Prostate gland (tissue), 2 donors: ENCODE measurements at places on chromosomes 5 and 9.
A peak's percentile ranks its signal among the peaks of the same experiment; 100 is the strongest.

GRCh38 chr5:133130387-133131118 is 78.7 kb downstream of the HSPA4 start:
- no peak for DNase-seq

DNA sequence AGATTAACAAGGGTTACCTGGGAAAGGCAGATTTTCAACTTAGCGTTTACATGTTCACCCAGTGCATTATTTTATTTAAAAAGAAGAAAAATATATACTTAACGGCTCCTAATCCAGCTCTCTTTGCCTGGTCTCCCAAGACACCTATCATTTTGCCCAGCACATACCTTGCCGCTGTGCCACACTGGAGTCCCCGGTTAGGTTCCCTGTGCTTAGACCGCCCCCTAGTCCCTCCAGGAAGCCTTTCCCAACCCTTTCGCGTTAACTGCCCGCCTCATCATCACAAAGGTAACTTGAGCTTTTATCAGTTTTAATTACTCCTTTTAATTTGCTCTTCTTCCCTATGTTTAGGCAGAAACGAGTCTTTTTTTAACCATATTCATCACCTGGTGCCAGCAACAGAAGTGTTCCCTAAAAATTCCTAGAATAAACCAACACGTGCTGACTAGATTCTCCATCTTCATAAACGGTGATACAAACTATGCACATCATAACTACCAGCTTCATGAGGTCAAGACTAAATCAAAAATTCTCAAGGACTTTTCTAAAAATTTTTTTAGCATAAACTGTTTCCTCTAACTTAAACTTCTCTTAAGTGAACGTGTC is 19.7 kb downstream of the DNAJA1 start:
- DNase-seq: peak; percentile 34

GRCh38 chr5:78930721-78931120 is 54.4 kb downstream of the ARSB start:
- no peak for DNase-seq

DNA sequence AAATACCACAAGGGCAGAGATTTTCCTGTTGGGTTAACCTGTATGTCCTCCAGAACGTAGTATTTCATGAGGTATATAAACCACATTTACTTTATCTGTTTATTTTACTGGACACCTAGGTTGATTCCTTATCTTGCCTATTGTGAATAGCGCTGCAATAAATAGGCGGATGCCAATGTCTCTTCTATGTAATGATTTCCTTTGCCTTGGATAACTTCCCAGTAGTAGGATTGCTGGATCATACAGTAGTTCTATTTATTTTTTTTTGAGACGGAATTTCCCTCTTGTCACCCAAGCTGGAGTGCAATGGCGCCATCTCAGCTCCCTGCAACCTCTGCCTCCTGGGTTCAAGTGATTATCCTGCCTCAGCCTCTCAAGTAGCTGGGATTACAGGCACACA is 15.6 kb upstream of the TUT7 start:
- DNase-seq: no peak

DNA sequence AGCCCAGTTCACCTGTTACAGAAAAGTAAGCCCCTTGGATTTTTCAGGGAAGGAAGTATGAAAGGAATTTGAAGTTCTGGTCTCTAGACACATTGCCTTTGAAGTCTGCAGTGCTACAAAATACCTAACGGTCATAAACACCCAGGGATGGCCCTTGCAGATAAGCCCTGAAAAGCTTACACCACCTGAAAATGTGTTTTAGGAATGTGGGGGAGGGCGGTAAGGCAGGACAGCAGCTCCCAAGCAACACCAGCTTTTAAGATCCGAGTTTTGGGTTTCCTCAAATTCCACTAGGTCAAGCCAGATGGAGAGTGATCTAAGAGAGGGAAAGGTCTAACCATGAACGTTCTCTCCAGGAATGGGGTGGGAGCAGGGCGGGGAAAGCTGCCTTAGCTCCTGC is 114.1 kb upstream of the PANK3 start:
- no peak for DNase-seq

DNA sequence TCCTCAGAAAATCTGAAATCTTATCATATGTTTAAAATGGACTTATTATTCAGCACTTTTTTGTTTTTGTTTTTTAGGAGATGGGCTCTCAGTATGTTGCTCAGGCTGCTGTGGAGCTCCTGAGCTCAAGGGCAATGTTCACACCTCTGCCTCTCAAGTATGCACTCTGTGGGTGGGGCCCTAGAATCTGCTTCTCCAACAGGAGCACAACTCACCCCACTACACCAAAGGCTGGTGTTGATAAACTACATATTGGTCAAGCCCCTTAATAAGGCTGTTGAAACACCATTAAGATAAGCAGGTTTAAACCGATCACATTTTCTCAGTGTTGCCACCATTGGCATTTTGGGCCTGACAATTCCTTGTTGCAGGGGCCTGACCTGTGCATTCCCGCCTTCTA is 131.6 kb downstream of the FANCC start:
- no peak for DNase-seq

- no peak for DNase-seq
These were observed 579.2 kb upstream of the ZNF462 start for GRCh38 chr9:106283769-106284168.

DNA sequence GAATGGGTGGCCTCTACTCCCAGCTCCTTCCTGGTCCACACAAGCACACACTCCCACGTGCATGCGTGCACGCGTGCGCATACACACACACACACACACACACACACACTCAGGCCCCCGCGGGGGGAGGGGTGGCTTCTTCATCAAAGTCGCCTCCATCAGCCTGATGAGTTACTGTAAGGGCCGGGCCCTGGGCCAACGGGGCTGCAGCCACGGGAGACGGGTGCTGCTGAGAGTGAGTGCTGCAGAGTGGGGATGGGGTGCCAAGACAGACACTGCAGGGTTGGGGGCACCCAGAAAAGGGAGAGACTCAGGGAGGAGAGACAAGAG is 18.1 kb downstream of the CNTFR start:
- DNase-seq: no peak

GRCh38 chr9:96040591-96041461 is 165.3 kb downstream of the ERCC6L2 start:
- DNase-seq: peak; percentile 73

GRCh38 chr5:173741729-173742431 is 125.4 kb upstream of the BOD1 start:
- no peak for DNase-seq

DNA sequence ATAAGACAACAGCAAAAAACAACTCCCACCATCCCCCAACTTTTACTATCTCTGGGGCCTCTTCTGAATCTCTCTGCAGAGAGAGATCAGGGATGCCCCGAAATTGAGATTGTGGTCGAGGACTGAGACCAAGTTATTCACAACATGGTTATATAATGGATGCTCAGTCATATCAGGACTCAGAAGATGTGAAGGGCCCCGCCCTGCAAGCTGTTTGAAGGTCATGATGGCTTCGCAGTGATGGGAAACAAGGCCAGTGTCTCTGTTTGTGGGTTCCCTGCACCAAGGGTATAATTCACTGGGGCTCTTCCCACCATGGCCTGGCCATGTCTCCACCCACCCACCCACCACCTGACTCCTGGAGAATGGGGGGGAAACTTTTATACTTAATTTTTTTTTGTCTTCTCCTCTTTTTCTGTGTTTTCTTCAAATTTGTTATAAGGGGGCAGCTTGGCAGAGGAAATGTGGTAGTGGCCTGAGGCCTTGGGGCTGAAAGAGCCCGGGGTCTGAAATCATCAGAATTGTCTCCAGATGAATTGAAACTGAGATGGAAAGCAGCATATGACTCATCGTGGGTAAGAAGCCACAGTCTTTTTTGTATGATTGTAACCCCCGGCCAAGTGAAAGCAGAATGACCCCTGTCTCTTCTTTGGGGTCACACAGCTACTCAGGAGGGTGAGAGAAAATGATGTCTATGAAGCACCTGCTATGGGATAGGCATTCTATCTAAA is 15.0 kb upstream of the TEX48 start:
- no peak for DNase-seq

GRCh38 chr9:93087971-93088655 is 7.9 kb upstream of the CARD19 start:
- DNase-seq: no peak

GRCh38 chr5:10634562-10634961 is 70.7 kb downstream of the ANKRD33B start:
- no peak for DNase-seq

DNA sequence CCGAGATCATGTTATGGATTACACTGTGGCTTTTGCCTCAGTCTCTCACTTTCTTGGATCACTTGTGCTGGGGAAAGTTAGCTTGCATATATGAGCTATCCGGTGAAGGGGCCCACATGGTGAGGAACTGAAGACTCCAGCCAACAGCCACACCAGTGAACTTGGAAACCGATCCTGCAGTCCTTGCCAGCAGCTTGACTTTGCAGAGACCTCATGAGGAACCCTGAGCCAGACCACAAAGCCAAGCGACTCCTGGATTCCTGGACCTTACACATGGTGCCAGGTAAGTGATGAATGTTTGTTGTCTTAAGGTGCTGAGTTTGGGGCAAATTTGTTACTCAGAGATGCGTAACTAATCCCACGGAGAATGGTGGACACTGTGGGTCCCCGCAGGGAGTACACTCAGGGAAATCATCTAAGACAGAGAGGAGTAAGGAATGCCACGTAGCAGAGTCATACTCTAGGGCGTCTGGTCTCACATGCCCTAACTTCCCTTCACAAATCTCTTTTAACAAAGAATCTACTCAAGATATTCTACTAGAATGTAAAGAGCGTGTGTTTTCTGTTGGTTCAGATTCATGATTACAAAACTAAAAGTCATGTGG is 76.5 kb upstream of the PJA2 start:
- DNase-seq: no peak

DNA sequence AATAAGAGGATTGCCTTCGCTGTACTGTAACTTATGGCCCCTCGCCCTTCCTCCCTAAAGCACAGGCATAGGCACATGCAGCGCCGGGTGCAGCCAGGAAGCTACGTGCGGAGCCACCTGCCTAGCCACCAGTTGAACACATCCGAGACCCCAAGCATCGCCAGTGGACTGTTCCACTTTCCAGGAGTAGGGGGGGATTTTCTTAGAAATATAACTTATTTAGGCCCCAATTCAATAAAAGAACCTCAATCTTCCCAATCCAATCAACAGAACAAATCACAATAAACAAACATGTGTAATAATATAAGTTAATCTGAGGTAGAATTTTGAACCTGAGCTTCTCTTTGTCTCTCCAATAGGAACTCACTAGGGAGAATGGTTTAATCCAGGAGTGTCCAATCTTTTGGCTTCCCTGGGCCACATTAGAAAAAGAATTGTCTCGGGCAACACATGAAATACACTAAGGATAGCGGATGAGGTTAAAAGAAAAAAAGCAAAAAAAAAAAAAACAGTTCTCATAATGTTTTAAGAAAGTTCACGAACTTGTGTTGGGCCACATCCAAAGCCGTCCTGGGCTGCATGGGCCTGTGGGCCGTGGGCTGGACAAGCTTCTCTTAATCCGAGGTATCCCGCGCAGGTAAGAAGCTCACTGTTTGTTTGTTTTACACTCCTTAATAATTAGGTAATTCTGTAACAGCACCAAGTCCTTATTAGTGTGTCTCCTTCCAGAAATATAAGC is 22.0 kb upstream of the NIPBL start:
- DNase-seq: no peak

DNA sequence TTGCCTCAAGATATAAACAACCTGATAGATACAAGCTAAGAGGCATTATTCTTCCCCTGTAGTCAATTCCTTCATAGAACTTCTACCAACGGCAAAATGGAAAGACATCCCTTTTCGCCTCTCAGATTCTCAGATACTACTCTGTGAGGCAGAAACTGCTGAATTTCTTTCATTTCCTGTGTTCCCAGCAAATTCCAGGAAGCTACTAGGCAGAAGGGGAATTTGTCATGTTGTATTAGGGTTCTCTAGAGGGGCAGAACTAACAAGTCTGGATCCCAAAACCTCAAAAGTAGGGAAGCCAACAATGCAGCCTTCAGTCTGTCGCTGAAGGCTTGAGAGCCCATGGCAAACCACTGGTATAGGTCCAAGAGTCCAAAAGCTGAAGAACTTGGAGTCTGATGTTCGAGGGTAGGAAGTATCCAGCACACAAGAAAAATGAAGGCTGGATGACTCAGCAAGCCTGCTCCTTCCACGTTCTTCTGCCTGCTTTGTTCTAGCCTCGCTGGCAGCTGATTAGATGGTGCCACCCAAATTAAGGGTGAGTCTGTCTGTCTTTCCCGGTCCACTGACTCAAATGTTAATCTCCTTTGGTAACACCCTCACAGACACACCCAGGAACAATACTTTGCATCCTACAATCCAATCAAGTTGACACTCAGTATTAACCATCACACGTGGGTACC is 15.2 kb downstream of the RNF180 start:
- DNase-seq: no peak

GRCh38 chr5:78760366-78760765 is 111.8 kb upstream of the LHFPL2 start:
- DNase-seq: no peak

- peak; percentile 53 for DNase-seq
These were observed 2.9 kb downstream of the JAK2 start for GRCh38 chr9:4987961-4988421.
